ENCODE measurements at places on chromosomes 7 and 10.
A peak's percentile ranks its signal among the peaks of the same experiment; 100 is the strongest.

- no peaks in the 10 kb centered on the region for H3K27me3 ChIP-seq
- DNase-seq, result no peak
- no peak overlapping the region for H3K4me3 ChIP-seq
- H3K27ac ChIP-seq, result no peak overlapping the region
These were observed 592.6 kb downstream of the REEP3 start for GRCh38 chr10:64113792-64114191.

DNA sequence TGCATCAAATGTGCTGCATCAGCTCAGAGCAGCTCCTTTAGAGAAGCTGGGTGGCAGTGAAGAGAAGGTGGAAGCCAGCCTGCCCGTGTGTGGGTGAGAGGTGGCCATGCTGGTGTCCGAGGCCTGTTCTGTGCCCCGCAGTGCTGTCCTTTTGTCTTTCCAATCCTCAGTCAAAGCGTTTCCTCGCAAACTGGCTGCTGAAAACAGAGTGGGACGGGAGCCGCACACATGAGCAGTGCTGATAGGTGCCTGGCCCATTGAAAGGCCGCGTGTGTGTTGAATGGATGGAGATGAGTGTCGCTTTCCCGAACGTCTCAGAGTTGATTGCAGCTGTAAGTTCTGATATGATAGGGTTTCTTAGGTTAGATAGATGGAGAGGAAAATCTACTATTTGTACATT, 39.3 kb downstream of the WDR37 start:
- peaks cover 3% of the 10 kb centered on the region for H3K36me3 ChIP-seq
- H3K4me1 ChIP-seq, result no peaks in the 10 kb centered on the region
- H3K27me3 ChIP-seq, result no peaks in the 10 kb centered on the region
- H3K4me3 ChIP-seq, result no peak overlapping the region
- peak; percentile 70 for DNase-seq

- peaks cover 39% of the 10 kb centered on the region for H3K4me1 ChIP-seq
- H3K36me3 ChIP-seq, result no peaks in the 10 kb centered on the region
- peak; percentile 89 for DNase-seq
- peak within 1 kb of the TSS; percentile 96 for H3K27ac ChIP-seq
- H3K4me3 ChIP-seq, result peak within 1 kb of the TSS; percentile 68
These were observed at the start of the genes ACTR3C and LRRC61 for GRCh38 chr7:150322833-150323681. Gene ACTR3C, minus strand, starts transcription at chr7:150323545. Its CDS starts 28,249 bp downstream, at chr7:150295296. Gene LRRC61, plus strand, starts transcription at chr7:150323355. Its CDS starts 13,507 bp downstream, at chr7:150336862.

DNA sequence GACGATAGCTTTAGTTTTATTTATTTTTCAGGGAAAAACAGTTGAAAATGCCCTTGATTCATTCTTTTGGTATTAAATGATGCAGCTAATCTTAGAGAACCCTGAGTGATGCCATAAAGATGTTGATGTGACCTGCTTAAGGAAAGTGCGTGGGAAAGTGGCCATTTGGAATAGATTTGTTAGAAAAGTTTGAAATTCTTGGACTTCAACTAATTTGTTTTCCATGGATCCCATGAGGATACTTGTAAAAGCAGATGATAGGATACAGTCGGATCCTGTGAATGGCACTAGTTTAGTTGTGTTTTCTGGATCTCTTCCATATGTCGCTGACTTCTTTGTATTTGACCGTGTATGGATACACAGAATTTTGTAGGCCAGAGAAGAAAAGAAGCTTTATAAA, 69.0 kb downstream of the SEPTIN7 start:
- no peaks in the 10 kb centered on the region for H3K36me3 ChIP-seq
- no peak for DNase-seq
- no peaks in the 10 kb centered on the region for H3K27me3 ChIP-seq
- H3K4me3 ChIP-seq, result no peak overlapping the region
- H3K27ac ChIP-seq, result no peak overlapping the region

DNA sequence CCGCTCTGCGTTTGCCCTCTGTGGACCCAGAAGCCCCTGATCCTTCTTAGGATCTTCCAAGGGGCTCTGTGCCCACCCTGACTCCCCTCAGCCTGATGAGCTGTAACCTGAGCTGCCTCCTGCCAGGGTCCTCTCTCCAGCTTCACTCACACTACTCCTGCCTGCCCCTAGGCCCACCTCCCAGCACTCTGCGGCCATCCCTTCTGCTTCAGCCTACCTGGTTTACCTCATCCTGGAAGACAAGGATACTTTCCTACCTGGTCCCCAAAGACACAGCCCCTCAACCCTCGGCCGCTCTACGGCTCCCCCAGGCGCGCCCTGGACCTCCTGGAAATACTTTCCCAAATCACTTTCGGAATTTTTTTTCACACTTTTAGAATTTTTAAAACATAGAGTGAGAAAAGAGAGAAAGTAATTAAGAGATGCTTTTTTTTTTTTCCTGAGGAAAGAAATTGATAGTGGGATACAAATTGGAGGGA, 6.4 kb upstream of the ZNF862 start:
- no peaks in the 10 kb centered on the region for H3K27me3 ChIP-seq
- H3K4me1 ChIP-seq, result no peaks in the 10 kb centered on the region
- H3K4me3 ChIP-seq, result no peak overlapping the region
- no peak overlapping the region for H3K27ac ChIP-seq
- no peak for DNase-seq

GRCh38 chr7:66418537-66418936, 210.1 kb upstream of the KCTD7 start:
- no peak overlapping the region for H3K27ac ChIP-seq
- no peaks in the 10 kb centered on the region for H3K27me3 ChIP-seq
- no peak for DNase-seq
- H3K4me3 ChIP-seq, result no peak overlapping the region

GRCh38 chr7:8391353-8392062, 41.9 kb upstream of the NXPH1 start:
- H3K36me3 ChIP-seq, result no peaks in the 10 kb centered on the region
- no peaks in the 10 kb centered on the region for H3K27me3 ChIP-seq
- no peak overlapping the region for H3K4me3 ChIP-seq
- no peak for DNase-seq

GRCh38 chr7:149468208-149468607, 7.3 kb upstream of the ZNF777 start:
- no peaks in the 10 kb centered on the region for H3K27me3 ChIP-seq
- peak; percentile 49 for DNase-seq
- no peaks in the 10 kb centered on the region for H3K4me1 ChIP-seq
- no peak overlapping the region for H3K27ac ChIP-seq

GRCh38 chr7:7786595-7786994, 68.2 kb upstream of the RPA3 start:
- no peak overlapping the region for H3K4me3 ChIP-seq
- H3K4me1 ChIP-seq, result peaks cover 9% of the 10 kb centered on the region
- DNase-seq, result no peak
- H3K27me3 ChIP-seq, result no peaks in the 10 kb centered on the region

GRCh38 chr10:23912884-23913404, 296.0 kb upstream of the KIAA1217 start:
- no peak overlapping the region for H3K27ac ChIP-seq
- H3K4me1 ChIP-seq, result no peaks in the 10 kb centered on the region
- H3K27me3 ChIP-seq, result no peaks in the 10 kb centered on the region
- no peak overlapping the region for H3K4me3 ChIP-seq
- no peaks in the 10 kb centered on the region for H3K36me3 ChIP-seq
- no peak for DNase-seq

DNA sequence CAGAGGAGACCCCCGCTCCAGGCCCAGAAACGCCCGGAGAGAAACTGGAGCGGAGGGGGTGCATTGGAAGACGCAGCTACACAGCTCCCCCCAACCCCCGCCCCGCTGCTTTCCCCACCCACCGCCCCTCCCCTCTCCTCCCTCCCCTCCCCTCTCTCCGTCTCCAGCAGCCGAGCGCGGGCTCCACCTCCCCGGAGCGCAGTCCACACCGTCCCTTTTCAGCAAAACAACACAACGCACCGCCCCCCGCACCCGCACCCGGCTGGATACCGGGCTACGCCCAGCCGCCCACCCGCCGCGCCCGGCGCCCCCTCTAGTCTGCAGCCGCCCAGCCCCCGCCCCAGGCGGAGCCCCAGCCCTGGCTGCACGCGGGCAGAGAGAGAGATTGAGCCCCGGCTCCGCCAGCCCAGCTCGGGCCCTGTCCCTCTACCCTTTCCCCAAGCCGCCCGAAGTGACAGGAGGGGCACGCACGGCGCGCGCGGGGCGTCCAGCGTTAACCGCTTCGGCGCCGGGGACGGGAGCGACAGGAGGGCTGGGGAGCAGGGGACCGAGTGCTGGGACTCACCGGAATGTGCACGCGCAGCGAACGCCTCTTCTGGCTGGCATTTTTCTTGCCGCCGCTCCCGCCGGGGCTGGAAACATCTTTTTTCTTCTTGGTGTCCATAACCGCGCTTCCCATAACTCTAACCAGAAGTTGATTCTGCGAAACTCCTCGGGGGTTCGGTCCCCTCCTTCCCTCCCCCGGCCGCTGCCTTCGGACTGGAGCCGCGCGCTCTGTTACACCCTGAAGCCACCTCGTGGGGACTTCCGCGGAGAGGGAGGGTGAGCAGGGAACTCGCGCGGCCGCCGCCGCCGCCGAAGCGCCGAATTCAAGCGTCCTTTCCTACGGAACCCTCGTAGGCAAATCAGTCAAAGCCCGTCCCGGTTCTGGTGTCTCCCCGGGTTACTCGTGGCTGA, 695 bp downstream of the PRKAG2 start:
- no peaks in the 10 kb centered on the region for H3K27me3 ChIP-seq
- peak overlapping the region; percentile 95 for H3K27ac ChIP-seq
- no peak for DNase-seq
- no peaks in the 10 kb centered on the region for H3K36me3 ChIP-seq
- H3K4me1 ChIP-seq, result peaks cover 26% of the 10 kb centered on the region

- DNase-seq, result no peak
- no peak overlapping the region for H3K27ac ChIP-seq
- no peaks in the 10 kb centered on the region for H3K27me3 ChIP-seq
- H3K36me3 ChIP-seq, result no peaks in the 10 kb centered on the region
- H3K4me3 ChIP-seq, result no peak overlapping the region
- H3K4me1 ChIP-seq, result peaks cover 8% of the 10 kb centered on the region
These were observed 26.0 kb downstream of the CCM2 start for GRCh38 chr7:45026013-45026412.

DNA sequence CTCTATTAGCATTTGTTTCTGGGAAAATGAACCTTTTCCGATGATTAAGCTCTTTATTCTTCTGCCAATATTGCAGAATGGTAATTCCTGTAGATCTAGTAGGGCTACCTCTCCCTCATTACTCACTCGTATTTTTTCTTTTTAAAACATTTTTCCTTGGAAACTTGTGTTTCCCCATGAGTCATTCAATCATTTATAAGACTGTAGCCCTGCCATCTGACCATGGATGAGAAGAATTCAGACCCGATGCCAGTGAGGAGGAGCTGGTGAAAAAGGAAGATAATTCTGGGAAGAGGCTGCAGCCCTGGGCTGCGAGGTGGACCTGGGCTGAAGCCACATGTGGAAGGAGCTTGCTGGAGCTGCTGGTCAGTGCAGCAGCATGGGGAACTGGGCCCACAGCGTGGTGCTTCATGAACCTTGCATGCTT, 242.8 kb downstream of the KLF6 start:
- no peaks in the 10 kb centered on the region for H3K36me3 ChIP-seq
- peaks cover 19% of the 10 kb centered on the region for H3K4me1 ChIP-seq
- H3K27me3 ChIP-seq, result no peaks in the 10 kb centered on the region
- H3K27ac ChIP-seq, result peak overlapping the region; percentile 58
- H3K4me3 ChIP-seq, result no peak overlapping the region
- no peak for DNase-seq

GRCh38 chr10:11874568-11875493, 51.7 kb downstream of the PROSER2 start:
- H3K27me3 ChIP-seq, result no peaks in the 10 kb centered on the region
- H3K4me1 ChIP-seq, result peaks cover 29% of the 10 kb centered on the region
- DNase-seq, result no peak
- no peak overlapping the region for H3K4me3 ChIP-seq

GRCh38 chr7:156178214-156178613, 366.0 kb upstream of the SHH start:
- no peak for DNase-seq
- H3K27me3 ChIP-seq, result no peaks in the 10 kb centered on the region
- H3K36me3 ChIP-seq, result no peaks in the 10 kb centered on the region
- H3K4me3 ChIP-seq, result no peak overlapping the region
- no peak overlapping the region for H3K27ac ChIP-seq

DNA sequence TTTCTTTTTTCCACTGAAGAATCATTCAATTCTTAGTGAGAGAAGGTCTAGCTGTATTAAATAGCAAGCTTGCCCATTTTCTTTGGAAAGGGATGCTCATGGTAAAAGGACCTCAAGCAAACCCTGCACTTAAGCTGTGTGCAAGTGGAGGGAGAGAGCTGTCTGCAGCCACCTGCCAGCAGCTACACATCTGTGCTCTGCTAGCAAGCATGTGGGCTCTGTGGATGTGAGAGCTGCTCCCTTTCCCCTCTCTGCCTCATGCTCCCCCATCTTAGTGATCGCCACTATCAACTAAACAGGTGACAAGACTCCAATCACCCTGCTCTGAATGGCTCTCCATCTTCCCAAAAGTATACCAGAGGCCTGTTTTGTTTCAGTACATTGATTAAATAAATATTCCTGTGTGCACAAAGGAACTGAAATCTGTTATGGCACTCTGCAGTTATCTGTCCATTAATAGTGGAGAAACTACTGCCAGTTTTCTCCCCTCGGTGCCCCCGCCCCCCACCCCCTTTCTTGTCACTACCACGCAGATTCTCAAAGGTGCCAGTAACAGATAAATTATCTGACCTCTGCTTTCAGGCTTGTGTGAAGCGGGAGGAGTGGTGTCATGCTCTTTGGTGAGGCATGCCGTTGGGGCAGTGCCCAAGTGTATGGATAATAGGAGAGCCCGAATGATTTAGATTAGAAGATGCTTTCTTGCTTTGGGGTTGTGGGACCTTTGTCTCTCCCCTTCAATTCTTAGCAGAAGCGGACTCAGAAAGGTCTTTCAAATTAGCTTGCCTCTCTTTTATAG, 26.4 kb downstream of the AUTS2 start:
- no peaks in the 10 kb centered on the region for H3K36me3 ChIP-seq
- H3K4me1 ChIP-seq, result peaks cover 12% of the 10 kb centered on the region
- DNase-seq, result no peak
- no peak overlapping the region for H3K4me3 ChIP-seq

- H3K36me3 ChIP-seq, result no peaks in the 10 kb centered on the region
- no peak overlapping the region for H3K4me3 ChIP-seq
- H3K27ac ChIP-seq, result no peak overlapping the region
- H3K4me1 ChIP-seq, result peaks cover 39% of the 10 kb centered on the region
- no peaks in the 10 kb centered on the region for H3K27me3 ChIP-seq
- DNase-seq, result no peak
These were observed 58.0 kb downstream of the CALML3 start for GRCh38 chr10:5582736-5583135.

DNA sequence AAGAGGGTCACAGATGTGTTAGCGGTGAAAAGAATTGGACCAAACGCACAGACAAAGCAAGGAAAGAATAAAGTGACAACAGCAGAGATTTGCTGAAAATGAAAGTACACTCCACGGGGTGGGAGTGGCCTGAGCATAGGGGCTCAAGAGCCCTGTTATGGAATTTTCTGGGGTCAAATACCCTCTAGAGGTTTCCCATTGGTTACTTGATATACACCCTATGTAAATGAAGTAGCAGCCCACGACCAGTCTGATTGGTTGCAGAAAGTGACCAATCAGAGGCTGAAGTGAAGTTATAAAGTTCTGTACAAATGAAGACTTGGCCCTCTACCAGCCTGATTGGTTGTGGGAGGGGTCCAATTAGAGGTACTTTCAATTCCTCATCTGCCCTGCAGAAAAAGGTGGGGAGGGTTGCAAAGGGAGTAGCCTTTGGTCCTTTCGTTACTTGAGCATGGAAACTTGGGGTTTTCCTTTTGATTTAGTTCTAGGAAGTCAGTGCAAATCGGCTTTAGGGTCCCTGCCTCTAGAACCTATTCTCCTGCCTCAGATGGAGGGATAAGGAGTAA, 125.6 kb upstream of the PRPS1L1 start:
- no peaks in the 10 kb centered on the region for H3K36me3 ChIP-seq
- no peak for DNase-seq
- no peaks in the 10 kb centered on the region for H3K4me1 ChIP-seq
- H3K4me3 ChIP-seq, result no peak overlapping the region
- H3K27ac ChIP-seq, result no peak overlapping the region

- H3K4me3 ChIP-seq, result no peak overlapping the region
- H3K4me1 ChIP-seq, result no peaks in the 10 kb centered on the region
- no peaks in the 10 kb centered on the region for H3K36me3 ChIP-seq
These were observed 75.4 kb downstream of the PLXNA4 start for GRCh38 chr7:132500727-132501440.

All from vagina (tissue), 2 donors.